ENCODE measurements at places on chromosomes 11 and 22.

GRCh38 chr11:9269492-9270013, 4.4 kb upstream of the DENND5A start:
- DNase-seq = no peak

DNA sequence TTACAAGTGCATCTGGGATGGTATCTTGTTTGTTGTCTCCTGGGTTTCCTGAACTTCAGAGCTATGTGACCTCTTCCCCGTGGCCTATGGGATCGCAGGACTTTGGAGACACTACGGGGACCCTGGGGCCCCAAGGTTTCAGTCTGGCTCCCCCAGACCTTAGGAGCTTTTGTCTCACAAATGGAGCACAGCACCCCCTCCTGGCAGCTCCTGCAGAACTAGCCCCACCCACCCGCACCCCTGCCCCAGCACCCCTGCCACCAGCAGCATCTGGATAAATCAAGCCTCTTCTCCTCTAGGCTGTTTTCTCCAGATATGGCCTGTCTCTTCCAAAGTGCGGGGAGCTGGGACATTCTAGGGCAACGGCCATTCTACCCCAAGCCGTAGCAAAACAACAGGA, 10.4 kb downstream of the RCOR2 start:
- DNase-seq = no peak

GRCh38 chr22:27754247-27754887, 47.2 kb downstream of the MN1 start:
- DNase-seq = no peak

DNA sequence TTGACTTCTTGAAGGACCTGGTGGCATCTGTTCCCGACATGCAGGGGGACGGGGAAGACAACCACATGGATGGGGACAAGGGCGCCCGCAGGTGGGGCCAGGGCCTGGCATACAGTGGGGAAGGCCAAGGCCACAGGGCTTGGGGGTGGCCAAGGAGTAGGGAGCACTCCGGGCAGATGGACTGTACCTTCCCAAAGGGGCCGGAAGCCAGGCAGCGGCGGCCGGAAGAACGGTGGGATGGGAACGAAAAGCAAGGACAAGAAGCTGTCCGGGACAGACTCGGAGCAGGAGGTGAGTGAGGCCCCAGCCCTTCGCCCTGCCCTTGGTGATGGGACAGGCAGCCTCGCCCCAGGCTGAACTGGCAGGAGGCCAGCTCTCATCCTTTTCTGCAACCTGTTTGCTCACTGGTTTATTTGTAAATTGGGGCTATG, 1.2 kb downstream of the DRAP1 start:
- no peak for DNase-seq

DNA sequence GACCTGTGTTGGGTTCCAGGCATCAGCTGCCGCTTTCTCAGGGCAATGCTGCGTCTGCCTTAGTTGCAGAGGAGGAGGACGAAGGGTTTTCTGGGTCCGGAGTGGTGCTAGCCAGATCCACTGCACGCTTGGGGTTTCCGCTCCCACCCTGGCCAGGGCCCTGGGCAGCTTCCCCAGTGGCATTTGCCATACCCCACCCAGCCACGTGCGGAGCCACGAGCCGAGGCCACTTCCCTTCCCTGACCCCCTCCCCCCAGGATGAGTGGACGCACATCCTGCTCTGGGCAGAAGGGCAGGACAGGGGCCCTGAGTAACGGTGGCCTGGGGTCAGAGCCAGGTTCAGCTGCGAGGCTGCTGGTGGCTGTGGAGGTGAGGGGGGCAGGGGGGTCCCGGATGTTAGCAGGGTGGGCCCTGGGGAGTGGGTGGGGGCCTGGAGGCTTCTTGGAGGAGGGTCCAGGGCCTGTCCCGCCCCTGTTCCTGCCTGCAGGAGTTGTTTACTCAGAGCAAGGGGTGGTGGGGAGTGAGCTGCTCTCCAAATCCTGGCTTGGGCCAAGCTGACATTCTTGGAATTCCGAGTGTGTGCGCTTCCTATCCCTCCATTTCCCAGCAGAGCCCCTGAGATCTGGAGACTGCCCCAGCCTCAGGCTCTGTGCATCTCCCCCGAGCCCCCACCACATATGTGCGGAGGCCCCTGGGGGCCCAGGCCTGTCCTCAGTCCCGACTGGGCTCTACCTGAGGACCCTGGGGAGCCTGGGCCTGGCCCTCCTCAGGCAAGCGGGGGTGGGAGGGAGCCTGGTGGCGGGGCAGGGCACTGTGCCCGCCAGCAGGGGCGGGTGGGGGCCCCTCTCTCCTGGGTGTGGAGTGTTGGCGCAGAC, 1.4 kb downstream of the TSPAN4 start:
- DNase-seq = peak; percentile 76

DNA sequence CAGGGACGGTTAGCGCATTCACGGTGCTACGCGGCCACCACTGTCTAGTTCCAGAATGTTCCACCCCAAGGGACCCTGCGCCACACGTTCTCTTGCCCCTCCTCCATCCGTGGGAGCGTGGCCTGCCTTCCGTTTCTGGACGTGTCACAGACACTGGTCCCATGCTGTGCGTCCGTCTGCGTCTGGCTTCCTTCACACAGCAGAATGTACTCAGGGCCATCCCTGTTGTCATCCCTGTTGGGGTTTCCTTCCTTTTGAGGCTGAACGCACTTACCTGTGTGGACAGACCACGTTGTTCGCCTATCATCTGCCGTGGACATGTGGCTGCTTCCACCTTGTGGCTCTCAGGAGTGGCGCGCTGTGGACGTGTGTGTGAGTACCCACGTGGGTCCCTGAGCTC, 24.9 kb downstream of the BRSK2 start:
- no peak for DNase-seq

DNA sequence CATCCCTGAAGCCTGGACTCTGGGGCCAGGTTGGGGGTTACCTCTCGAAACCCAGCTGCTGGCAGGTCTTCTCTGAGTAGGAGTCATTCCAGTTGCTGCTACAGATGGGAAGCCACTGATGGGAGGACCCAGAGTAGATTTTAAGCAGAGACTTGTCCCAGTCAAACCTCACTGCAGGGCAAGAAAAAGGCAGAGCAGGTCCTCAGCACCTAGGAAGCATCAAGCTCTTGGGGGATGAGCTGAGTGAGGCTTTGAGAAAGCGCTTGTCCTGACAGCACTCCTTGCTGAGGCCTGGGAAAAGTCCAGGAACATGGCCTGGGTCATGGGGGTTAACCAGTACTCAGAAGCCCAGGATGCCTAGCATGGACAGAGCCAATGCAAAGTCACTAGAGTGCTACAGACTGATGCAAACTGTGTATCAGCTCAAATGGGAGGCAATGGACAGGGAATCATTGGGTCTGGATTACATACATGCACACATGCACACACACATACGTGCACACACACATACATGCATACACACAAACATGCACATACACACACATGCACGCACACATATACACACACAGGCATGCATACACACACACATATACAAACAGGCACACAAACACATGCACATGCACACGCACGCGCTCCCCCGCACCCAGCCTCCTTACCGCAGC, 15.3 kb downstream of the TMPRSS13 start:
- DNase-seq = no peak

- no peak for DNase-seq
These were observed 11.9 kb upstream of the ZNF280A start for GRCh38 chr22:22531770-22532546.

- DNase-seq = no peak
These were observed 5.3 kb downstream of the KCNE3 start for GRCh38 chr11:74462009-74462408.

DNA sequence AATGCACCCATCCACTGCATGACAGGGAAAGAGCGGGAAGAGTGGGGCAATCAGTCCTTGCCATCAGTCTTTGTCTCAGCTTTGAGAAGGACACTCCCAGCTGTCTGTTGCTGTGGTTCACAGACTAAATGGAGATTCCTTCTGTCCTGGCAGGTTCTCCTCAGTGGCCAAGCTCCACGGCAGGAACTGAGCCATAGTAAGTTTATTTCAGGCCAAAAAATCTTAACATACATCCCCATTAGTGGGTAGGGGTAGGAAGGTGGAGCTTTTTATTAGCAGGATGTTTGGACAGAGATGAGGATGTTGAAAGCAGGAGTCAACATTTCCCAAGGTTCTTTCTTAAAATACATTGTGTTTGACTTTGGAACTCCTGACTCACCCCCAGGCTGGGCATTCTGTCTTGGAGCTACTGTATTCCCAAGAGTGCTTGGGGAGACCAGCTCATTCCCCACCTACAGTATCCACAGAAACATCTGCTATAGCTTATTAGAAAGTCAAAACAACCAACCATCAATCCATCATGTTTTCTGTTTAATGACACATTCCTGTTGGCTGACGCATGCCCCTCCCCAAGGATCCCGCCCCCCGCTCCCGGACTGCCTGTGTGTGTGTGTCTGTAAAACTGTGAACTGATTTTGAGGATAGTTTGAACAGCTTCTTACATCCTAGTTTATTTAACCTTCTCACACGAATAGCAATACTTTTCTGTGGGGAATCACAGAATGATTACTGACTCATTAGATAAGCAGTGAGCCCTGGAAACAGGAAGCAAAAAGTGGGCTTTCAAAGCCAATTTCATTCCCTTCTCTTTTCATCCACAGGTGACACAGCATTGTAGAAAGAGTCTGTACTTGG, 109.5 kb downstream of the CCDC81 start:
- DNase-seq = no peak

DNA sequence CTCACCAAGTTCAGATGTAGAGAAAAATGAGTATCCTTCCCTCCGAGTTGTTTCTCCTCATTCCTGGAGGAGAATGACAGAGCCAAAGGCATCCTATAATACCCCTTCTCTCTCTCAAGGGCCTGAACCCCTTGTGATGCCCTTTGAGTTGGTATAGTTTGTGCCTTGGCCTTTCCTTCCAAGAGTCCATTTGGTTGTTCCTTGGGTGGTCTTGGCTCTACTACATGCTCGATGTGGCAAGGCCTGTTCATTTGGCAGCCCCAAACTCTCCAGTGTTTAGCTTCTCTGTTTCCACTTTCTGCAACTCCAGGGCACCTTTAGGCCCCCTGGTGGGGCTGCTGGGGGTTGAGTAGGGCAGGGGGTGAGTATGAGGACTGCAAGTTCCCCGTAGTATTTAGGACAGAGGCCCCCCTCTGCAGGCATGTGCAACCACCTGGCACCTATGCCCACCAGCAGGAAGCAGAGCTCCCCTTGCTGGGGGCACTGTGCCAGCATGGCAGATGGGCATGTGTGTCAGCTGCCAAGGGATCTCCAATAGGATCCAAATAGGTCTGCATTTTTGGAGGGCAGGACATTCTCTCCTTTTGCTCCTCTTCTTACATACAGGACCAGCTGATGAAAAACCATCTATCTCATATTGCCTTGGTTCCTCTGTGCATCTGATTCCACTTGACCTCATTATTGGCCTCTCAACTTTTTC, 217.2 kb upstream of the CADM1 start:
- no peak for DNase-seq

- no peak for DNase-seq
These were observed 214.0 kb upstream of the SYN3 start for GRCh38 chr22:33272180-33272579.

- DNase-seq = peak; percentile 74
These were observed at the start of gene TIMP3 for GRCh38 chr22:32801537-32802236. Gene TIMP3, plus strand, starts transcription at chr22:32801705. Its CDS starts 297 bp downstream, at chr22:32802002.

- DNase-seq = no peak
These were observed 911.9 kb downstream of the METTL15 start for GRCh38 chr11:29019960-29020683.

DNA sequence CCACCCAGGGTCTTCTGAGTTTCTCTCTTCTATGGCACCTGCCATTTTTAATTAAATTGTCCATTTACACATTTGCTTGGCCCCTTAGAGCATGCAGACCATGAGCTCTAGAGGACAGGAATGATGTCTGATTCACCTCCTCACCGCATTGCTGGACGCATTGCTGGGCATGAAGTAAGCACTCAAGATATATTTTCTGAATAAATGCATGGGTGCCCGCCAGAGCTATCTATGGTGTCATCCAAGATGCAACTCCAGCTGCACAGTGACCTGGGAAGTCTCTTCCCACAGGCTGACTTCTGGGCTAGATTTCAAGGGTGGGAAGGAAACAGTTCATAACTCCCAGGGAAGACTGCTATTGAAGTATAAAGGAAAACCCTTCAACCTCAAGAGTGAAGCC, 66.6 kb upstream of the ASPHD2 start:
- no peak for DNase-seq

- no peak for DNase-seq
These were observed 38.6 kb upstream of the RPS13 start for GRCh38 chr11:17116117-17116516.

- DNase-seq = no peak
These were observed 398.0 kb downstream of the TENM4 start for GRCh38 chr11:79042824-79043223.

DNA sequence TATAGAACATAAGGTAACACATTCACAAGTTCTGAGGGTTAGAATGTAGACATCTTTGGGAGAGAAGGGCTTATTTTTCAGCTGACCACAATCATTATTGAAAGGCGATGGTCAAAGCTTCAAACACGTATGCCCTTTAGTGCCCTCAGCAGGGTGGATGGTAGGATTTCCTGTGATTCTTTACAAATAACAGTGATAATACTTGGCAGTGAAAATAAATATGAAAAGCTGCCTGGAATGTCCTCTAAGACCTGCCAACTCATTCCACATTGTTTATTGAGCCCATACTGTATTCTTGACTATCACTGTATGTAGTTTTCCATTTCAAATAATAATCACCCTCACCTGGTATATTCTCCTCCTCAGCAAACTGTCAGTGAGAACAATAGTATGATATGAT, 13.7 kb upstream of the MPEG1 start:
- no peak for DNase-seq

GRCh38 chr11:65911682-65912568, 6.9 kb downstream of the C11orf68 start:
- DNase-seq = no peak

- DNase-seq = no peak
These were observed 369.8 kb upstream of the FAT3 start for GRCh38 chr11:91854780-91855179.

DNA sequence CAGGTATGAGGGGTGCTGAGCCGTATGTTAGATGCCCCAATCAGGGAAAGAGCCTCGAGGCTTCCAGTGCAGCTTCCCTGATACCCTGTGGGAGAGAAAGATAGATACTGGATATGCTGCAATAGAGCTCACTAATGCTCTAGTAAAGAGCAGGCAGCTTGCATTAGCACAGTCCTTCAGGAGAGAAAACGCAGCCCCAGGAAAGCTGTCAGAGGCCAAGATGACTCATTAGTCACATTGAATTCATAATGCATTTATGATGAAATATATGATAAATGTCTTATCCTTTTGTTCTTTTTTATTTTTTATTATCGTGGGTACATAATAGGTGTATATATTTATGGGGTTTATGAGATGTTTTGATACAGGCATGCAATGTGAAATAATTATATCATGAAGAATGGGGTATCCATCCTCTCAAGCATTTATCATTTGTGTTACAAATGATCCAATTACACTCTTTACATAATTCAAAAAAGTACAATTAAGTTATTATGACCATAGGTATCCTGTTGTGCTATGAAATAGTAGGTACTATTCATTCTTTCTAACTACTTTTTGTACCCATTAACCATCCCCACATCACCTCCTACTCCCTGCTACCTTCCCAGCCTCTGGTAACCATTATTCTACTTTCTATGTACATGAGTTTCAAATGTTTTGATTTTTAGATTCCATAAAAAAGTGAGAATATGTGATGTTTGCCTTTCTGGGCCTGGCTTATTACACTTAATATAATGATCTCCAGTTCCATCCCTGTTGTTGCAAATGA, 94.5 kb upstream of the TOP3B start:
- no peak for DNase-seq

GRCh38 chr11:130166457-130166784, 6.8 kb downstream of the ST14 start:
- DNase-seq = no peak

GRCh38 chr11:118914178-118914918, 11.4 kb downstream of the BCL9L start:
- no peak for DNase-seq

- no peak for DNase-seq
These were observed 37.3 kb downstream of the NUP50 start for GRCh38 chr22:45200860-45201511.

Measured in omental fat pad (tissue), 4 donors.